Epithelial cell of proximal tubule (primary cell): ENCODE measurements at places on chromosomes 16 and 17.
A peak's percentile ranks its signal among the peaks of the same experiment; 100 is the strongest.

GRCh38 chr17:19713462-19713861, 2.9 kb downstream of the SLC47A2 start:
- no peak for DNase-seq

DNA sequence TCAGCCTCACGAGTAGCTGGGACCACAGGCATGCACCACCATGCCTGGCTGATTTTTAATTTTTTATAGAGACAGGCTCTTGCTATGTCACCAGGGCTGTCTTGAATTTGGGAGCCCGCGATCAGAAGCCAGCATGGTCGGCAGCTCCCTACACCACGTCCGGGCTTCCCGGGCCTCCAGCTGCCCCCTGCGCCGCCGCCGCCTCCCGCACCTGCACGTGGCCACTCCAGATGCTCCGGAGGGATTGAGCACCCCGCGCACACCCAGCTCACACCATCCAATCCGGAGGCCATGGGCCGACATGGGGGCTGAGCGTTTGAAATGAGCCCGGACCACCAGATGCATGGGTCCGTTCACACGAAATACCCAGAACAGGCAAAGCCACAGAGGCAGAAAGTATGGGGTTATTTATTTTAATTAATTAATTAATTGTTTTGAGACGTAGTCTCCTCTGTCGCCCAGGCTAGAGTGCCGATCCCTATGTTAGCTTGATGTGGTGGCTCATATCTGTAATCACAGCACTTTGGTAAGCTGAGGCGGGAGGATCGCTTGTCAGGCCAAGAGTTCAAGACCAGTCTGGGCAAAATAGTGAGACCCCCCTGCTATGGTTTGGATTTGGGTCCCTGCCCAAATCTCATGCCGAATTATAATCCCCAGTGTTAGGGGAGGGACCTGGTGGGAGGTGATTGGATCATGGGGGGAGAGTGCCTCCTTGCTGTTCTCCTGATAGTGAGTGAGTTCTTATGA, 17.1 kb upstream of the PDXDC1 start:
- DNase-seq, result no peak

- no peak for DNase-seq
Measured at GRCh38 chr16:2384426-2384825, 43.9 kb upstream of the ABCA3 start.

GRCh38 chr16:49351096-49351487, 22.5 kb upstream of the C16orf78 start:
- no peak for DNase-seq

- DNase-seq, result no peak
Measured at GRCh38 chr17:40535924-40536294, 29.4 kb downstream of the CCR7 start.

DNA sequence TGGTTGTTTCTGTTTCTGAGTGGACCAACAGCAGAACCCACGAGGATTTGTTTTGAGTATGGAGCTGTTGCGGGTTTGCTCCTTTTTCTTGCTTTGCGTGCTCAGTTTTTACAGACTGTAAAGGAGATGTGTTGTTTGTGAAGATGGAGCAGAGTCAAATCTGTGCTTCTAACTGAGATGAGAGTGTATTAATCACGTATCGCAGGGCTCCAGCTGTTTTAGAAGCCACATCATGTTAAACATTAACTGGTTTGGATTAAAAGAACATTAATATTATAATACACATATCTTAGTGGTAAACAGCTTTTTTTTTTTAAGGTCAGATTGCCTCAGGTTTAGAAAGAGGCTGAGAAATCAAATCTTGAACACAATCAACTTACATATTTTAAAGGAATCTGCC, 69.4 kb downstream of the YPEL2 start:
- DNase-seq, result no peak

- DNase-seq, result no peak
Measured at GRCh38 chr17:50307654-50308053, 33.4 kb downstream of the TMEM92 start.

DNA sequence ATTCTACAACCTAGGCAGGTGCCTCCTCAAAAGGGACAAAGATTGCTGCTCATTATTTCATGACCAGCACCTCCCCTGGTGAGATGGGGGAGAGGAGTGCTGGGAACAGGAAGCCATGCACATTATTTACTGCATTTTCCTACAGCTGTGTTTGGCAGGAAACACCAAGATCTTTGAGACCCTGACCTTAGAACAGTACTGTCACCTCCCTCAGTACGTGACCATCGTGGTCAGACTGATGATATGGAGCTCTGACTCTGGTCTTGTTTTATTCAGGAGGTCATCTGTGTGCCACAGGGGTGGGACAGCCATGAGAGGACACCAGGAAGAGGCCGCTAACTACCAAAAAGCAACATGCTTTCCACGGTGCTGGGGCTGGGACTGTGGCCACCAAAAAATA, 37.4 kb downstream of the USP22 start:
- DNase-seq, result no peak

DNA sequence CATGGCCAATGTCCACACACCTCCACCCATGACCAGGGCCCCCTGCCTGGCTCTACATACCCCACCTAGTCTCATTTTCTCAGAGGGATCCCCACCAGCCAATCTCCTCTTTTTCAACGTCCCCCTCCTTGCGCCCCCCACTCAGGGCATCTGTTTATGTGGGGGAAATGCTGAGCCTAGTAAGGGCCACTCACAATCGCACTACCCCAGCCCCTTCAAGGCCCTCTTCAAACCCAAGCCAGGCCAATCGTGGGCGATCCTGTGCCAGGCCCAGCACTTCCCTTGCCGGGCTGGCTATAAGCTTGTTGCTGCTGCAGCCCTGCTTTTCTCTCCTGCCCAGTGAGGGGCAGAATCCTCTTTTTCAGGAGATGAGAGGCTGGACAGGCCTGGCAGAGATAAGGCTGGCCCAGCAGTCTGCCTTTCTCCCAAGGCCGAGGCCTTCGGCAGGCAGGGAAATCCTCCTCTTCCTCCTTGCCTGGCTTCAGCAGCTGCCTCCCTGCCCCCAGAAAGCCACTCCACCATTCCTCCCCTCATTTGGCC, 16.1 kb downstream of the HSD11B2 start:
- DNase-seq, result no peak

GRCh38 chr17:82935966-82936767, 96.3 kb upstream of the ZNF750 start:
- DNase-seq, result no peak

DNA sequence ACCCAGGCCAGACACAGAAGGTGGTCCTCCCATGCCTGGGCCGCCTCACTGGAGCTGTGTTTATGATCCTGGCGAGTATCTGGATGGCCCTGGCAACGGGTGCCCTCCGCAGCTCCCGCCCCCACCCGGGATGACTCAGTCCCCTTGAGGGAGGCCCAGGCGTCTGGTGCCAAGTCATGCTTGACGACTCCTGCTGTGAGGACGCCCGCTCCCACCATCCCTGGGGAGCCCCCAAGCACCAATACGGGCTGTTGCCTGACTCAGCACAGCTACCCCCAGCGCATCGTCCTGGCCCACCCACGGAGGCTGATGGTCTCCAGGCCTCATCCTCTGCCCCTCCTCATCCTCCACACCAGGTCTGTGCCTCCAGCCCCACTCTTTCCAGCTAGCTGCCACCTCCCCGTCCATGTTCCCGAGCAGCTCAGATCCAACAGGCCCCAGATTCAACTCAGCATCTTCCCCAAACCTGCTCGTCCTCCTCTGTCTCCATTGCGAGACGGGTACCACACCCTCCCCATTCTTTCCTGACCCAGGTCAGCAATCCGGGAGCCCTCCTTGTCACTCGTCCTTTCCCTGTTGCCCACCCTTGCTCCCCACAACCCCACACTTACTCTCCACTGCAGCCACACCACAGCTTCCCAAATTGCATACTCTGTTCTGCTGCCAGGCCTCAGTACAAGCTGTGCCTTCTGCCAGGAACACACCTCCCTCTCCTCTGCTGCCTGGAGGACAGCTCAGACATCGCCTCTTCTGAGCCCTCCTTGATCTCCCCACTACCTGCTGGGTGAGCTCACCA, 2.6 kb downstream of the CAMKK1 start:
- DNase-seq, result peak; percentile 48

- no peak for DNase-seq
Measured at GRCh38 chr16:86010680-86011141, 111.7 kb downstream of the IRF8 start.

GRCh38 chr17:47189732-47190237, 690 bp upstream of the CDC27 start:
- no peak for DNase-seq

GRCh38 chr17:80109713-80110446, 8.5 kb downstream of the GAA start:
- no peak for DNase-seq

- no peak for DNase-seq
Measured at GRCh38 chr17:45256114-45256966, 5.6 kb downstream of the SPATA32 start.

DNA sequence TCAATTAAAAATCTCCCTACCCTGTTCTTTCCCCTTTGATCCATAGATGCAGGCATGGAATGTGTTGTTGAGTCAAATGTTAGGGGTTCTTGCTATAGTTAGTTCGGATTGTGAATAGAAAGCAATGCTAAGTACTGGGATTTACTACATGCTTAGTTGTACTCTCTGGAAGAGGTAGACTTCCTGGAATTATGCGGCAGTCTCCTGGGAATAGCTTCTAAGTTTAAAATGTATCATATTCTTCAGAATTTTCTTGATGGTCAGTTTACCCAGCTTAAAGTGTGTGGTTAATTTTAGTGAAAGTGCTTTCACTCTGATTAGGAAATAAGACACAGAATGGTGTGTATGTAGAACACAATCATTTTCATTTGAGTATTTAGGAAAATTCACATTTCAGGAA, 3.5 kb downstream of the CLTC start:
- DNase-seq, result no peak

- no peak for DNase-seq
Measured at GRCh38 chr17:71033336-71033735, 864.0 kb downstream of the KCNJ2 start.

GRCh38 chr17:75183999-75184884, 1.5 kb upstream of the SUMO2 start:
- no peak for DNase-seq

DNA sequence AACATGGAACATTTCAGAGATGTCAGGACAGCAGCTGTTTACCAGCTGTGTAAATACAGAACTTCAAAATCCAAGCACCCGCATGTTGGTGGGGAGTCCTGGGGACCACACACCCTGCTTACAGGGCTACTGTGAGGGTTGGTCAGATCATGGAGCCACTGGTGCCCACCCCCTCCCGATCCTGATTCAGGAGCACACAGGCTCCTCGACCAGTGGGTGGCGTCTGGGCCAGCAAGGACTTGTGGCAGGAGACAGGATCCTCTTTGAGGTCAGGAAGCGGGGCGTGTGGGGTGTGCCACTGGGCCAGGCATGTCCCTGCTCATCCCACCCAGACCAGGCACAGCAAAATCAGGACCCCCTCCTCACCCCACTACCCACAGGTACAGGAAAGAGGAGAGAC, 83.6 kb downstream of the SDK2 start:
- DNase-seq, result no peak

GRCh38 chr16:55915096-55915827, 40.1 kb upstream of the CES5A start:
- DNase-seq, result no peak

GRCh38 chr16:71460236-71460635, 1.8 kb downstream of the ZNF23 start:
- DNase-seq, result no peak

DNA sequence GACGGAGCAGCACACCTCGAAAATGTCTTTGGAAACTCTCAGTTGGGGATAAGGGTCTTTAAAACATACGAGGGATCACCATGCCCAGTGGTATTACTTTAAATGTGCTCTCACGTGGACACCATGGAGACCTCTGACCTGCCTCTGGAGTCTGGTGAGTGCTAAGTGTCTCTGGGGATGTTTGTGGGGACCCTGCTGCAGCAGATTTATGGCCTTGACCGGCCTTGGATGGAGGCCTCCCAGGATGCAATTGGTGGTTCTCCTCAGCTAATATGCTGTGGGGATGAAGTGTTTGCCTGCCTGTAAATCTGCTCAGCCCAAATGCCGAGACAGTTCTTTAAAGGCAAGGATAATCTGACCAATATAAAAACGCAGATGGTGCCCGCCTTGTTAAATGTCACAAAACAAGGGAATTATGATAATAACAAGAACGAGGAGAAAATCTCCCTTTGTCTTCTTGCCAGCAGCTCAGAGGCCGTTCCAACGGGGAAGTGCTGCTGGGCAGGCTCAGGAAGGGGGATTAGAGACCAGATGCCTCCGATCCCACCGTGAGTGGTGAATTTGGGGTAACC, 154.4 kb downstream of the ABCC12 start:
- DNase-seq, result no peak

DNA sequence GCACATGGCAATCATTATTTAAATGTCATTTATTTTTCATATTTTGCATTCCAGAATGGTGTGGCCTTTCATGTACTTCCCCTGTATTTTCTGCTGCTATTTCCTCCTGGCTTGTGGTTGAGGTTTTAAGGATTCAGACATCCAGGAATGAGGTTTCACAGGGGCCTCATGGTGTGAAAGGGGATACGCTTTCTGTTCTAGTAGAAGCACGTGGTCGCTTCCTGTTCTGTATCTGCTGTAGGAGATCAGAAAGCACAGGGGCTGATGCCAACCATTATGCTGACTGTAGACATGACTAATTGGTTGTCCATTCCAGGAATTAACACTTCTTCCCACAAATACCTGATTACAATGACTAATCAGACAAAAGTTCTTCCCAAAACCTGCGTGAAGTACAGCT, 405.9 kb downstream of the SHISA9 start:
- peak; percentile 97 for DNase-seq

DNA sequence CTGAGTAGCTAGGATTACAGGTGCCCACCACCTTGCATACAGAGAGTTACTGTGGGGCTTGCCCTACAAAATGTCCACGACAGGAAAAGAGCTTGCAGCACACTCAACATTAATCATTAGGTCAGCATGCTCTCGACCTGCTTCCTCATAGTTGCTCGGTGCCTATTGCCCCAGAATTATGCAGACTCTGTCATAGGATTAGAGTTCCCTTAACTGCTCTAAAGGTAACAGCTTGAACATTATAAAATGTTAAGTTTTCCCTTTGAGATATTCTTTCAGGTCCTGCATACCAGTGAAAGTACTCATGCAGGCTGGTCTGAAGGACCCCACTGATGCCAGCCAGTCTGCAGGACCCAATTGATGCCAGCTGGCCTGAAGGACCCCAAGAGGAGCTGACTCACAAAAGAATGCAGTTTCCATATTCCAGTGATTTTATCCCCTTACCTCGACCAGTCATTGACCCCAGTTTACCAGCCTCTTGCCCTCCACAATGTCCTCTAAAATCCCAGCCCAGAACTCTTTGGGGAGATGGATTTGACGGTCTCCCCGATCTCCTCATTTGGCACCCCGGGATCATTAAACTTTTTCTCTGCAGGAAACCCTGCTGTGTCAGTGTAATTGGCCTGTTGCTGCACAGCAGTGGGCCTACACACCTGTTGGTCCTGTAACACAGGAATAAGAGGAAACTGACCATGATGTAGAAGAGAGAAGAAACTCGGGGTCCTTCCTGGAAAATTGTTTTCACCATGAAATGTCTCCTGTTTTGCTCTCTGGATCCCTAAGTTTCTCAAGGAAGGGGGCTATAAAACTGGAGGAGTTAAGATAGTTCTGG, 10.6 kb downstream of the ICAM2 start:
- DNase-seq, result no peak

- no peak for DNase-seq
Measured at GRCh38 chr16:1791943-1792812, 1.3 kb downstream of the IGFALS start.
